CD4-positive, CD25-positive, alpha-beta regulatory T cell (primary cell): ENCODE measurements at places on chromosomes 7 and 10. TPM values are rescaled to one million over a fixed set of nuclear protein-coding genes. Genes with fewer than 3 reads are reported as not detected.
A peak's percentile ranks its signal among the peaks of the same experiment; 100 is the strongest.

DNA sequence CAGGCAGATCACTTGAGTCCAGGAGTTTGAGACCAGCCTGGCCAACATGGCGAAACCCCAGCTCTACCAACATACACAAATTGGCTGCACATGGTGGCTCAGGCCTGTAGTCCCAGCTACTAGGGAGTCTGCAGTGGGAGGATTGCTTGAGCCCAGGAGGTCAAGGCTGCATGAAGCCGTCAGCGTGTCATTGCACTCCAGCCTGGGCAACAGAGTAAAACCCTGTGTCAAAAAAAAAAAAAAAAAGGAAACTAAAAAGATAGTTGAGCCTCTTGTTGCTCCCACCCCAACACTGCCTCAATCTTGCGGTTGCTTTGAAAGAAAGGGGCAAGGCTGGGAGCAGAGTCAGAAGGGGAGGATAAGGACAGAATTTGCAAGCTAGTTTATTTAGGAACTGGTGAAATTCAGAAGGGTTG lies 69.9 kb downstream of the SYPL1 start:
- no peaks in the 10 kb centered on the region for H3K36me3 ChIP-seq
- H3K27ac ChIP-seq, result no peak overlapping the region
- no peak for DNase-seq
- H3K4me3 ChIP-seq, result no peak overlapping the region

SORCS1 gene
- not detected for total RNA-seq

DNA sequence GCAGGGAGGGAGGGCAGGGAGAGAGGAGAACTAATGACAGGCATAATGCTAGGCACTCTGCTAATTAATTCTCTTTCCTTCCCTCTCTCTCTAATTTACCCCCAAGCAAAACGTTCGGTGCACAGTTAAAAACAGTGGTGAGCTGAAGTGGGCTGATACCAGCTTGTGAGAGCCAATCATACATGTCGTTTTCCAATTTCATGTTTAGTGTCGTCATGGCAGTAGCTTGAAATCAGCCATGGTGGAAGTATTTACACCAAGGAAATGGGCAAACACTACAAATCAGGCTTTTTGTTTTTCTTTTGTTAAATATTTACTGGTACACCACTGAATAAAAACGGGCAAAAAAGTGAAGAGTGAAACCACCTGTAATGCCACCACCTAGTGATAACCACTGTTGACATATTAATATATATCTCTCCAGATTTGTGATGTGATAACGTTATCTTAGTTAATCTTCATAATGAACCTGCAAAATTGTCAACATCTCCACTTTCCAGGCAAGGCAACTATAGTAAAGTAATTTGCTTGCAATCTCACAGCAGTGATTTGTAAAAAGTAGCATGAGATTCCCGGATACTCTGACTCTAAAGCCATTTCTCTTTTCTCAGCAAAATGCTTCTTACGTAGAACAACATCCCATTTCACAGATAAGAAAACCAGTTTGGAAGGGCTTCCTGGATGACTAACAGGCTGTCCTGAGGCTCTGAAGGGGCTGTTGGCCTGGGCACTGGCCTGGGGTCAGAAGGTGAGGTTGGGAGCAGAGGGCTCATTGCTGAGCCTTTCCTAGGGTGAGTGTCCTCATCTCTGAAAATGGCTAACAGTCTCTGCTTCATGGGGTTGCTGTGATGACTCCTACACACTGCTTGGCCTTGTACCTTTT lies 83.7 kb downstream of the ATXN7L1 start:
- peak overlapping the region; percentile 43 for H3K4me3 ChIP-seq
- H3K27me3 ChIP-seq, result no peaks in the 10 kb centered on the region
- peaks cover 12% of the 10 kb centered on the region for H3K36me3 ChIP-seq
- H3K27ac ChIP-seq, result peak overlapping the region; percentile 77
- H3K4me1 ChIP-seq, result peaks cover 37% of the 10 kb centered on the region
- peak; percentile 43 for DNase-seq

NPFFR1 gene
- total RNA-seq, result not detected

DNA sequence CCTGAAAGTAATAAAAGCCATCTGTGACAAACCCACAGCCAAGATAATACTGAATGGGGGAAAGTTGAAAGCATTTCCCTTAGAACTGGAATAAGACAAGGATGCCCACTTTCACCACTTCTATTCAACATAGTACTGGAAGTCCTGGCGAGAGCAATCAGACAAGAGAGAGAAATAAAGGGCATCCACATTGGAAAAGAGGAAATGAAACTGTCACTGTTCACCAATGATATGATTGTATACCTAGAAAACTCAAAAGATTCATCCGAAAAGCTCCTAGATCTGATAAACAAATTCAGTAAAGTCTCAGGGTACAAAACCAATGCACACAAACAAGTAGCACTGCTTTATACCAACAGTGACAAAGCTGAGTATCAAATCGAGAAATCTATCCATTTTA lies 581.7 kb upstream of the TEX47 start:
- H3K27ac ChIP-seq, result no peak overlapping the region
- DNase-seq, result no peak
- no peaks in the 10 kb centered on the region for H3K27me3 ChIP-seq
- no peaks in the 10 kb centered on the region for H3K36me3 ChIP-seq
- H3K4me1 ChIP-seq, result no peaks in the 10 kb centered on the region

- peaks cover 3% of the 10 kb centered on the region for H3K4me1 ChIP-seq
- H3K4me3 ChIP-seq, result no peak overlapping the region
- no peaks in the 10 kb centered on the region for H3K27me3 ChIP-seq
Observed at GRCh38 chr7:6536262-6537260, 14.7 kb downstream of the GRID2IP start.

GRCh38 chr7:144001543-144001942 lies 1.4 kb downstream of the OR6B1 start:
- H3K27ac ChIP-seq, result no peak overlapping the region
- no peaks in the 10 kb centered on the region for H3K4me1 ChIP-seq
- no peaks in the 10 kb centered on the region for H3K36me3 ChIP-seq
- H3K4me3 ChIP-seq, result no peak overlapping the region
- no peak for DNase-seq
- peaks cover 2% of the 10 kb centered on the region for H3K27me3 ChIP-seq

- no peak within 1 kb of the TSS for H3K4me3 ChIP-seq
- H3K4me1 ChIP-seq, result no peaks in the 10 kb centered on the region
- H3K36me3 ChIP-seq, result no peaks in the 10 kb centered on the region
- peaks cover 10% of the 10 kb centered on the region for H3K27me3 ChIP-seq
- H3K27ac ChIP-seq, result no peak within 1 kb of the TSS
Observed at GRCh38 chr10:96271016-96271815, at the start of gene BLNK. Gene BLNK (minus strand): TSS chr10:96271569. CDS start chr10:96271398, 171 bp downstream.

GRCh38 chr10:91294134-91294906 lies 73.9 kb downstream of the PCGF5 start:
- H3K27me3 ChIP-seq, result peaks cover 6% of the 10 kb centered on the region
- peaks cover 12% of the 10 kb centered on the region for H3K4me1 ChIP-seq
- H3K4me3 ChIP-seq, result no peak overlapping the region
- DNase-seq, result no peak

DNA sequence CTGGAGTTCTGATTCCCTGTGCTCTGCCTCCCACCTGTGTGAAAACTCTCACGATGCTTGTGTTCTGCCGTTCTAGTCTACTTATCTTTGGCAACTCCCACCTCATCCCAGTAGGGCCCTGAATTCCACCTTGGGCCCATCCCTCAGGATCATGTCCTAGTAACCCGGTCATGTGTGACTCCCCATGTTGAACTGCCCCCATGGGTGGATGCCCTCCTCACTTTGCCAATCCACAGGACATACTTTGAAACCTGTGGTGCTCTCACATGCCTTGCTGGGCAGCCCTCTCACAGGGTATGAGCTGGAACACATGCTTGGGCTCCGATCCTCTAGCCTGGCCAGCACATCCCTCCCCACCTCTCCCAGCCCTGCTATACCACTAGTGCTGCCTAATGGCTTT lies 3.8 kb upstream of the RBM33 start:
- peaks cover 13% of the 10 kb centered on the region for H3K36me3 ChIP-seq
- H3K4me1 ChIP-seq, result peaks cover 18% of the 10 kb centered on the region
- H3K4me3 ChIP-seq, result no peak overlapping the region
- H3K27ac ChIP-seq, result no peak overlapping the region

MBL2 gene
- not detected for total RNA-seq

- no peak overlapping the region for H3K4me3 ChIP-seq
- peaks cover 20% of the 10 kb centered on the region for H3K4me1 ChIP-seq
- H3K27me3 ChIP-seq, result no peaks in the 10 kb centered on the region
- H3K27ac ChIP-seq, result no peak overlapping the region
- DNase-seq, result peak; percentile 5
Observed at GRCh38 chr10:29737074-29737593, 102.4 kb upstream of the SVIL start.

NPSR1 gene
- not detected for total RNA-seq

DNTT gene
- total RNA-seq, result not detected

CALCR gene
- not detected for total RNA-seq

SPRN gene
- total RNA-seq, result not detected

FEZF1 gene
- not detected for total RNA-seq

GRCh38 chr10:60148266-60148840 lies 241.3 kb downstream of the ANK3 start:
- peaks cover 1% of the 10 kb centered on the region for H3K27me3 ChIP-seq
- H3K4me3 ChIP-seq, result no peak overlapping the region
- H3K36me3 ChIP-seq, result no peaks in the 10 kb centered on the region
- no peaks in the 10 kb centered on the region for H3K4me1 ChIP-seq

GRCh38 chr7:2886900-2887299 lies 42.8 kb upstream of the GNA12 start:
- H3K27me3 ChIP-seq, result no peaks in the 10 kb centered on the region
- DNase-seq, result peak; percentile 29
- H3K4me3 ChIP-seq, result no peak overlapping the region
- H3K36me3 ChIP-seq, result no peaks in the 10 kb centered on the region

GRCh38 chr10:33183655-33184054 lies 150.8 kb downstream of the NRP1 start:
- no peaks in the 10 kb centered on the region for H3K36me3 ChIP-seq
- H3K4me1 ChIP-seq, result no peaks in the 10 kb centered on the region
- no peak overlapping the region for H3K4me3 ChIP-seq
- H3K27me3 ChIP-seq, result peaks cover 8% of the 10 kb centered on the region
- no peak for DNase-seq

FAM24B gene
- 17.2 TPM for total RNA-seq

DNA sequence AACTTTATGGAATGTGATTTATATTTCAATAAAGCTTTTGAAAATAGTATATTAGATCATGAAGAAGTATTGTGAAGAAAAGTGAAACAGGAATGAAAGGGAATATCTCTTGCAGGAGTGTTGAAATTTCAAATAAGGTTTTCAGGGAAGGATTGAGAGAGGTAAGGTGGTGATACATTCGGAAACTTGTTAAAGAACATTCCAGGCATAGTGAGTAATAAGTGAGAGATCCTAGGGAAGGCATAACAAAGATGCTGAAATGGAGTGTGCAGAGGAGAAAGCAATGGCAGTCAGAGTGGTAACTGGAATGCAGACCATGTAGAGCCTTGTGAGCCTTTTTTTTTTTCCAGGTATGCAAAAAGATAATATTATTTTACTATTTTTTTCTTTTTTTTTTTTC lies 4.1 kb downstream of the OR9A4 start:
- H3K4me1 ChIP-seq, result no peaks in the 10 kb centered on the region
- no peaks in the 10 kb centered on the region for H3K27me3 ChIP-seq
- no peak overlapping the region for H3K27ac ChIP-seq

EMX2 gene
- not detected for total RNA-seq

DNA sequence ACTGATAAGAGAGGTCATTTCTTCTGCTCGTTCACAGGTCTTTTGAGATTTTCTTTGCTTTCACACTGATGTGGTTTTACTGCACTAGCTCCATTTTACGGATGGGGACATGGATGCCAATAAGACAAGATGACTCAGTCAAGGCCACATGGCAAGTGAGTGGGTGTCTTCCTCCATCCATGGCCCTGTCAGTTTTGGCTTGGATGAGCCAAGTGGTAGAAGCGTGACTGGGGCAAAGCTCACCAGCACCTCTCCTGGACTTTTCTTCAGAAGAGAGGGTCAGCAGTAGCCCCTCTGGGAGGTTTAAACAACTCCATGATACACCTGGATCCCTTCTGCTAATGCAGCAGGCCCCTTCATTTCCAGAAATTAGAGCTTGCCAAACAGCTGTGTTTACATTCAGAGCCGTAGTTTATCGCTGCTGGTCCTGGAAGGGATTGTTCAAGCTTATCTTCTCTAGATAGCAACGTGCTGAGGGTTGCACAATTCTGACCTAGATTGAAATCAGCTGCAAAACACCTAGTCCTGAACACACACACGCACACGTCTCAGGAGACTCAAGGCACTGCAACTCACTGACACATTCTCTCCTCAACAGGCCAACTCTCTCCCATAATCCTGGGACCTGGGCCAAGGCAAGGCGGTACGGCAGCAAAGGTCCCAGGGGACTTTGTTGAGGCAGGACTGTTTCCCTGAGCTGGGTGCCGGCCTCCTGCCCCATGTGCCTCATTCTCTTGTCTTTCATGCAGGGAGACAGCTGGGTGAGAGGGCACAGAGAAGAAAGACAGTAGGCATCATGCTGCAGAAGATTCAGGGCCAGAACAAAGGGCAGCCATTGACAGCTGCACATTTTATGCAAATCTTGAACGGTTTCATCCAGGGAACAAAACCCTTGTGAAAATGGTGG lies 14.2 kb upstream of the PDCD4 start:
- H3K36me3 ChIP-seq, result no peaks in the 10 kb centered on the region
- peak overlapping the region; percentile 97 for H3K27ac ChIP-seq
- peaks cover 68% of the 10 kb centered on the region for H3K4me1 ChIP-seq

- H3K27ac ChIP-seq, result no peak overlapping the region
- no peaks in the 10 kb centered on the region for H3K4me1 ChIP-seq
Observed at GRCh38 chr7:112112822-112113255, 93.4 kb downstream of the DOCK4 start.

AP3M1 gene
- total RNA-seq, result 24.3 TPM

LCOR gene
- 63.1 TPM for total RNA-seq

DNA sequence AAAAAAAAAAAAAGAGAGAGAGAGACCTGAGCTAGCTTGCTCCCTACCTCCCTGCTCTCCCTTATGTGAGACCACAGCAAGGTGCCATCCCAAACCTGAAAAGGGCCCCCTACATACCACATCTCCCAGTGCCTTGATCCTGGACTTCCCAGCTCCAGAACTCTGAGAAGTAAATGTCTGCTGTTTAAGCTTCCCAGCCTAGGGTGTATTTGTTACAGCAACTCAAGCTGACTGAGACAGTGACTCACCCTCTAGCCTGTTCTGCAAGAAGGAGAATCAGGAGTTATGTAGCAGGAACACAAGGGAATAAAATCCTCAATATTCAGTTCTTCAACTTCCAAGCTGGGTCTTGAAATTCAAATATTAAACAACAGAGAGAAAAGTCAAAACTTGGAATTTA lies 52.1 kb upstream of the TMEM72 start:
- DNase-seq, result no peak
- peaks cover 3% of the 10 kb centered on the region for H3K27me3 ChIP-seq
- no peaks in the 10 kb centered on the region for H3K4me1 ChIP-seq
- H3K4me3 ChIP-seq, result no peak overlapping the region
- no peak overlapping the region for H3K27ac ChIP-seq

DNA sequence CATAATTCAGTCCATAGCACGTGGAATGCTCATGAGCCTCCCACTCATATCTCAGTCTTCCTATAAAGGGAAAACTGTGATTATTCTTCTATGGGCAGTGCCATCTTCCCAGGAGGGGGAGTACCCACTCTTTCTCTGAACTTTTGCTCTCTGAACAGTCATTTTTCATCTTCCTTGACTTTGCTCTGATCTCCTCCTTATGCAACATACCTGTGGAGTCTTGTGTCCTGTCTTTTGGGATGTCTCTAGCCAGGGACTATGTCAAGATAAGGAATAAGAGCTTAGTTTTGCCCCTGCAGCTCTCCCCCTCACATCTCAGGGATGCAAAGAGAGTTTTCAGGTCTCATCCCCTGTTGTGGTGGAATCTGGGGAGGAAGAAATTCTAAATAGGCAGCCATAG lies 27.6 kb downstream of the LSMEM1 start:
- no peak for DNase-seq
- no peak overlapping the region for H3K27ac ChIP-seq
- H3K36me3 ChIP-seq, result no peaks in the 10 kb centered on the region
- H3K4me3 ChIP-seq, result no peak overlapping the region

IGFBP3 gene
- total RNA-seq, result 0.99 TPM
